AG04450 (cell line): ENCODE measurements at places on chromosomes 16 and 17.

DNA sequence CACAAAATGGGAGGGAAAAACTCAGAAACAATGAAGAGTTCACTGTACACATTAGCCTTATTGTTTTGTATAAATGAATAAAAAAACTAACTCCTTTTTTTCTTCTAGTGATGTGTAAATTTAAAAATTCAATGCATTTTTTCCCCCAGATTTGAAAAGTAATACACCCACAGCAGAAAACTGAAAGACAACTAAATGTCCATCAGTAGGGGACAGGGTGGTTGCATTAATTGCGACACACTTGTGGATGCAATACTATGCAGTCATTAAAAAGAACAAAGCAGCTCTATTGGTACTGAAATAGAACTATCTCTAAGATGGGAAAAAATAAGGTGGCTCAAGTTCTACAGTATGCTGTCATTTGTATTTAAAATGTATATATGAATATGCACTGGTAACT, 13.7 kb upstream of the WIPI1 start:
- DNase-seq = no peak

DNA sequence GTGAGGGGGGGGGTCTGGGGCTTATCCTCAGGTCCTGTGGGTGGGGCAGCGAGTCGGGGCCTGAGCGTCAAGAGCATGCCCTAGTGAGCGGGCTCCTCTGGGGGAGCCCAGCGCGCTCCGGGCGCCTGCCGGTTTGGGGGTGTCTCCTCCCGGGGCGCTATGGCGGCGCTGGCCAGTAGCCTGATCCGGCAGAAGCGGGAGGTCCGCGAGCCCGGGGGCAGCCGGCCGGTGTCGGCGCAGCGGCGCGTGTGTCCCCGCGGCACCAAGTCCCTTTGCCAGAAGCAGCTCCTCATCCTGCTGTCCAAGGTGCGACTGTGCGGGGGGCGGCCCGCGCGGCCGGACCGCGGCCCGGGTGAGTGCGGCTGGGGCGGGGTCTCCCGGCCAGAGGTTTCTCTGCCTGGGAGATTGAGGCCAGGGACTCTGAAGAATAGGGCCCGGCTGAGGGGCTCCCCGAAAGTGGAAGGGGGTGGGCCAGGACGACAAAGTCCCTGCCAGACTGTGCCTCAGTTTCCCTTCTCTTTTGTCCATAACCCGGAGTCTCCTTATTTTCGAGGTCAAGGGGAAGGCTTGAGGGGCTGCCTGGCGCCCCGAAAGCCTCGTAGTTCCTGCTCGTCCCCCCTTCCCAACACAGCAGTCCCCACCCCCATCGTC, at the start of gene FGF11:
Gene FGF11 (plus strand): TSS at position 51 of the 651 bp plus-strand sequence. CDS start 109 bp downstream, at position 160.
- DNase-seq = no peak

DNA sequence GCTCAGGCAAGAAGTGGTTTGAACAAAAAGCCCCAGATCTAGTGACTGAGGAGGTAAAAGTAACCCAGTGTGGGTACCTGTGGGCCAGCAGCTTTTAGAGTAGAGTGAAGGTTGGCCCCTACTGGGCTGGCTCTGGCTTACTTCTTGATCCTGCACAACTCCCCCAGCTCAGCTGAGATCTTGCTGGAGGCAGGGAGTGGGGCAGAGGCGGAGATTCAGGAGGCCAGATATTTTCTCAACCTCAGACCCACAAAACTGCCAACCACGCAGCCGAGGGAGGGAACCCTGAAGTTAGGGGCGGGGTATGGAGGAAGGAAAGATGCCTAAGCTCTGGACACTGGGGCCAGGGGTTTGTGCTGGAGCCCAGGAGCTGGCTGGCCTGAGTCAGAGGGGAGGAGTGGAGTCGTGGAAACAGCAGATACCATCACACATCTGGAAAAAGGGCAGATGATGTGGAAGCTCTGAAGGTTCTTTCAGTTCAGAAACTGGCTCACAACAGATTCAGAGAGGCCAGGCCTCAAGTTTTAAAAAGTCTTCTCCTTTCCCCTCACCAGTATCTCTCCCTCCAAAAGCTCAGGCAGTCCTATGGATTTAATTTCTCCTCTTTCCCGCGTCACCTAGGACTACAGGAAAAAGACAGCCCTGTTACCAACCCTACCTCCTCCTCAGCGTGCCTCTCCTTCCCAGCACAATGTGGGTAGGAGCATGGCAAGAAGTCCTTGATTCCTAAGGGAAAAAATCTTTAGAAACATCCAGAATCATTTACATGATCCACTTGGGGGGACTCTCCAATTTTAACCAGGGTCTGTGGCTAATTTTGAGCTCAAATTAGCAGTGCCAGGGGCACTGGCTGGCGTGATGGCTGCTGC, 48.1 kb downstream of the MYO18A start:
- DNase-seq = peak; percentile 61

- DNase-seq = no peak
Measured at GRCh38 chr16:88665148-88665547, 2.3 kb upstream of the MVD start.

DNA sequence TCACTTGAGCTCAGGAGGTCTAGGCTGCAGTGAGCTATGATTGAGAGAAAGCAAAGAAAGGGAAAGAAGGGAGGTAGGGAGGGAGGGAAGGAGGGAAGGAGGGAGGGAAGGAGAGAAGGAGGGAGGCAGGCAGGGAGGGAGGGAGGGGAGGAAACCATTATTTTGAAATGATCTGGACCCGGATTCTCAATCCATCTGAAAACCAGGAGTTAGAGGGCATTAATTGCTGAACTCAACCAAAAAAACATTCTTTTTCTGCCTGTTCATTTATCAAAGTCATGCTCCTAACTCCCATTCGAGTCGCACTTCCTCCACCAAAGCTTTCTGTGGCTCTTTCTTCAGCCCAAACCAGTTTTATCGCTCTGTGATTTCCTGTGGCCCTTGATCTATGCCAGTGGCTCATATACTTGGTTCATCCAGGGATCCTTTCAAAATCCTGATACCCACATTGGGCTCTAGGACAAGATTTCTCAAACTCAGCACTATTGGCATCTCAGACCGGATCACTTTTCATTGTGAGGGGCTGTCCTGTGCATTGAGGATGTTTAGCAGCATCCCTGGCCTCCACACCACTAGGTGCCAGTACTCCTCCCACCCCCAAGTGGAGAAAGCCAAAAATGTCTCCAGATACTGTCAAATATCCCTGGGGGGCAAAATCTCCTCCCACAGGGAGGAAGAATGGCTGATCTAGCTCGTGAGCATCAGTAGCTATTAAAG, 38.2 kb downstream of the CMTM4 start:
- DNase-seq = no peak

DNA sequence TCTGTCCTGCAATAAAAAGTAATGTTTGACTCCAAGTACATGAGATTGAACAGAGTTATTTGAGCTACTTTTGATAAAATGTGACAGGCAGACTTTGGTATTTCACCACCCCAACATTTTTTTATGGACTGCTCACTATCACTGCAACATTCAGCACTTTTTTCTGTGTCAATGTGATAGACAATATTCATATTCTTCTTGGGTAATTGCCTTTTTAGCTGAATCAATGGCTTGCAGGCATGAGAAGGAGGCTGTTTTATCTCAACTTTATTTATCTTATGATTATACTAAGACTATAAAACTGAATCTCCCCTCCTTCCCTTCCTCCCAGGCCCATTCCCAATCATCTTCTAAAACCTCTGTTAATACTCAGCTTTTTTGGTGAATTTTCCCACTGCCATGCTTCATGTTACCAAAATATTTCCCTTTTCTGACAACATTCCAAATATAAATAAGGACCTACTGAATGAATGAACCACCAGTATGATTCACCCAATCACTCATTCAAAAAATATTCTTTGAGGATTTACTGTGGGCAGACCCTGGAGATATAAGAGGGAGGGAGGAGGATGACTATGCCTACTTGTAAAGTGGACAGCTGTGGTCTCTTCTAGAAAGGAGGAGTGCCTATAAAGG, 67.6 kb downstream of the CDH13 start:
- no peak for DNase-seq

DNA sequence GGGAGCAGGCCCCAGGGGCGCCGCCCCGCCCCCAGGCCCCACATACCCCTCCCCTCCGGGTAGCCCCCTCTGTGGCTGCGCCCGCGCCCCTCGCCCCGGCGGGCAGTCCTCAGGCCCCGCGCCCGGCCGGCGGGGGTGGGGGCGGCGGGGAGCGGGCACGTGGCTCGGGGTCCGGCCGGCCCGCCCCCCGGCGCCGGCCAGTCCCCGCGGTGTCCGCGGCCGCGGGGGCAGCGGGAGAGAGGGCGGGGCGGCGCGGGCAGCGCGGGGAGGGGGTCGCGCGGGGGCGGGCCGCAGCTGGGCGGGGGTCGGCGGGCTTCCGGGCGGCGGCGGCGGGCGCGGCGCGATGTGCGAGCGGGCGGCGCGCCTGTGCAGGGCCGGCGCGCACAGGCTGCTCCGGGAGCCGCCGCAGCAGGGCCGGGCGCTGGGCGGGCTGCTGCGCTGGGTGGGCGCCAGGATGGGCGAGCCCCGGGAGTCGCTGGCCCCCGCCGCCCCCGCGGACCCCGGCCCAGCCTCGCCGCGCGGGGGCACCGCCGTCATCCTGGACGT, 335 bp downstream of the NECAB2 start:
- DNase-seq = no peak

GRCh38 chr17:39826334-39826733, 37.8 kb downstream of the IKZF3 start:
- no peak for DNase-seq

DNA sequence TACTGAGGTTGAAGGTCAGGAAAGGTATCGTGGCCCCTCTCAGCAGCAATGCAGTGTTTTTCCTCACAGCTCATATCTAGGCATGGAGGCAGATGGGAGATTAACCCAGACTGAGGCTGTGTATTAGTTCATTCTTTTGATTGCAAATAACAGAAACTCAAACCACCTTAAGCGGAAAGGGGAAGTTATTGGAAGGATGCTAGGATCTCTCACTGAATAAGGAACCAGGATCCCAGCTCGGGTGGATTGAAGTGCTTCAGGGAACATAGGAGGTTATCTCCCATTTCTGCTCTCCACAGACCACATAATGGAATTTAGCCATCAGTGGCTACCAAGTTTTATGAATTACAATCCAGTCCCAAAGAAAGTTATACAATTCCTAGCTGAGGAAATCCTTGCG, 8.2 kb downstream of the ZNF689 start:
- DNase-seq = no peak

DNA sequence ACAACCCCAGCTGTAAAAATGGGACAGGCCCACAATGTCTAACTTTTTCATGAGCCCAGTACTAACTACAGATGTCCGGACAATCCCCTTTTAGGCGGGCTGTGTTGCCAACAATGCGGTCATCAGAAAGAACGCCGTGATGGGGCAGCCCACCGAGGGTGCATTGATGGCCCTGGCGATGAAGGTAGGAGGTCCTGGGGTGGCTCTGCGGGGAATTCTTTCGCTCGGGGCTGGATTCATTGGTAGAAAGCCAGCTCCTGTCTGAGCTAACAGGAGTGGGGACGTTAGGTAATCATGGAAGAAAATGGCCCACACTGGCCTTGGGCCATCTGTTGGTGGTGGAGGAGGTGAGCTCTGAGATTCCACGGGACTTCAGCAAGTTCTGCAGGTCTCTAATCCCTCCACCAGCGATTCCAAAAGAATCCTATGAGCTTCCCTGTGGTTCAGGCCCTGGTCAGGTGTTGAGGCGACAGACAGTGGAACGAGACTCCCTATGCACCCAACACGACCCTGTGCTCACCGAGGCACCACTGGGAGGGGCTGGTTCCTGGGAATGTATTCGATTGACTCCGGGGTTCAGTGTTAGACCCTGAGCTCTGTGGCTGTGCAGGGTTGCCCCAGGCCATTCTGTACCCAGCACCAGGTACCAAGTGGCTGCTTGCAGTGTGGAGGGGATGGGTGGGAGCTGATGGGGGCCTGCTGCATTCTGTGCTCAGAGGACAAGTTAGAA, 61.9 kb downstream of the MEAK7 start:
- no peak for DNase-seq

DNA sequence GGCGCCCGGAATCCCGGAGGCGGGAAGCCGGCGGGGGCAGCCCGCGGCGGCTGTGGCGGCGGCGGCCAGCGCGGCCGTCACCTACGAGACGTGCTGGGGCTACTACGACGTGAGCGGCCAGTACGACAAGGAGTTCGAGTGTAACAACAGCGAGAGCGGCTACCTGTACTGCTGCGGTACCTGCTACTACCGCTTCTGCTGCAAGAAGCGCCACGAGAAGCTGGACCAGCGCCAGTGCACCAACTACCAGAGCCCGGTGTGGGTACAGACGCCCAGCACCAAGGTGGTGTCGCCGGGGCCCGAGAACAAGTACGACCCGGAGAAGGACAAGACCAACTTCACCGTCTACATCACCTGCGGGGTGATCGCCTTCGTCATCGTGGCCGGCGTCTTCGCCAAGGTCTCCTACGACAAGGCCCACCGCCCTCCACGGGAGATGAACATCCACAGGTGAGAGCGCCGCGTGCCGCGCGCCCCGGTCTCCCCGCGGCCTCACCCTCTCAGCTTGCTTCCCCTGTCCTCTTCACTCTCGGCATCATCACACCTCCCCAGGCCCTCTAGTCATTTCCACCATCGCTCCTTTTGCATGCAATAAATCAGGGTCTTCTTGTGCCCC, 706 bp downstream of the SHISA6 start:
- no peak for DNase-seq

DNA sequence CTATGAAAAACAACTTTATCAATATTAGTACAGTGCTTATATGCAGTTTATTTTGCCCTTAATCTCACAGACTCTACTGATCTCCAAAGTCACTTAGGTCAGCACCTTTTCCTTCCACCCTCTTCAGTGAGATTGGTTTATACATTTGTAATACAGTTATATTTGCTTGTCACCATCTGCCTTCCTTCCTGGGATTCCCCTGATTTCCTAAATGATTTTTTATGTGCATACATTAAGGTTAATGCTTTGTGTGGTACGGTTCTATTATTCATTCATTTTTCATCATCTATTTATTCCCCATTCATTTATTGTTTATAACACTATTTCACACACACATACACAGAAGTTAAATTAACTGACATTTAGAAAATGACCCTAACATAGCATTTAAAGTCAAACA, 419.8 kb upstream of the CDH11 start:
- no peak for DNase-seq

GRCh38 chr16:20192801-20193200, 119.1 kb upstream of the GPR139 start:
- DNase-seq = no peak
